ENCODE measurements at places on chromosomes 12 and 14.

GRCh38 chr12:75656648-75657047, 145.2 kb upstream of the KRR1 start:
- no peak for DNase-seq

DNA sequence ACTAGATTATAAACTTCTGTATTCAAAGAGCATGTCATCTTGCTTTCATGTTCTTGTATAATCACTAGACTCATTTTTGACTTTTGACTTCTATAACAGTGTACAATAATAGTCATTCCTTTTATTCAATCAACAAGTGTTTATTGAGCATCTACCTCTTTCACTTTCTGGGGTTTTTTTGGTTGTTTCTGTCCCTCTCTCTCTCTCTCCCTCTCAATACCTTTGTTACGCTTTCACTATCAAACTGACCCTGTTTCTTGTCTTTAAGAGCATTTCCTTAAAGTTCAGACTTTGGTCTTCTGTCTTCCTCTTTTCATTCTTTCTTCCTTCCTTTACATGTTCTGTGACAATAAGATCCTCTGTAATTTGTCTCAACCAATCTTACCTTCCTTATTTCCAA, 49.5 kb downstream of the GPR137C start:
- no peak for DNase-seq

DNA sequence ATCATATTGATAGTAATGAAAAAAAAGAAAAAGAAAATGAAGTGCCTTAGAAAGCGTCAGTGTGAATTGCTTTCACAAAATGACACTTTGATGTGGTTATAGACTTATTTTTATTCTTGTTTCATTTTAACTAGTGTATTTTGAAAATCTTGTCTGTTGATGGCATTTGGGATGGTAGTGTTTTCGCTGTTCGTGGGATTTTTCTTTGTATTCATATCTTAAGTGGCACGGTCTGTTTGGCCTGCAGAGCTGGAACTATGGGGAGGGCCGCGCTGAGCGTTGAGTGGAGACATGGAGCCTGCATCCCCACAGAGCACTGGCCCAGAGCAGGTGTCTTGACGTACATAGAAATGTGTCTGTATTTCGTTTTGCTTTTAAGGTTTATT, 61.6 kb downstream of the WDR20 start:
- no peak for DNase-seq

DNA sequence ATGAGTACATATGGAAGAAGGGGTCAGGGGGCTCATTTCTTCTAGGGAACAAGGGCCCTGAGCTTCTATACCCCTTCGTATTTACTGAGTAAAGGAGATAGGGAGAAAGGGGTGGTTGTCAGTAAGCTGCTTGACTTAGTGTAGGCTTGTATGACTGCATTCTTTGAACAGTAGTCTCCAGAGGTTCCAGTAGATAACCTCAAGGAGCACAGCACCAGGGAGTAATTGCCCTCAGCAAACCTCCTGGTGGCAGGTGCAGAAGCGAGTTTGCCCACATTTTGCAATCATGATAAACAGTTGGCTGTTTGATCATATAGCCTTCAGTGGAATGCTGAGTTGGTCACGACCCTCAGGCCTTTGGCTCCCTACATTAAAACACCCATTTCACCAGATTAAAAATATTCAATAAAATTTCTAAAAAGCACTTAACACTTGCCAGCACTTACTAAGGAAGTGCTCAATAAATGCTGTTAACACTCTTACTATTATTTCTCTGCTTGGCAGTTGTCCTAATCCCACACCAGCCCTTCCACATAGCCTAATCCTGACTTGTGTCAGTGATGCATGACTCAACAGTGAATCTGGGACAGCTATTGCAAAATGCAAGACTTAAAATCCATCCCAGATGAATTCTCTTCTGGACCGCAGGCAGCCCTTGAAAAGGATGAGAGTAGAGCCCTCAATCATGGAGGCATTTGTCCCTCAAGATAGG, 3.7 kb upstream of the DHRS4L2 start:
- DNase-seq: no peak

- no peak for DNase-seq
Measured at GRCh38 chr12:6330192-6330591, 11.7 kb downstream of the TNFRSF1A start.

Data from pancreas (tissue), 10 donors.